MM.1S (cell line): ENCODE measurements at places on chromosomes 16 and 17.

DNA sequence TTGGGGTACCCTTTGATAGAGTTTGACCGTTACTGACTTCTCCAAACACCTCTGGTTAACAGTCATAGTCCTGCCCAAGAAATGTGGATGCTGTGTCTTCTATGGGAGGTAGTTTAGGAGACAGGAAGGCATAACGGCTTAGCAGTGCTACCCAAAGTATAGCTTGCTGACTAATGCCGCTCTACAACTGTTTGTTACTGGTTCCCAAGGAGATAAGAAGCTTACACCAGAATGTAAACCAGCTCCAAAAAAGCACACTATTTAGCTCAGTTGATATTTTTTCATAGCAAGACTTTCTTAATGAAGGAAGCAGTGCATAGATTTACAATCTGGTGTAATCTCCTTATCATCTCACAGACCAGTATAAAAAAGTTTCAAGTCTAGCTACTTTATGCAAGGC is 95.7 kb downstream of the HS3ST3B1 start:
- H3K27ac ChIP-seq: no peak overlapping the region
- no peaks in the 10 kb centered on the region for H3K36me3 ChIP-seq
- H3K4me3 ChIP-seq: no peak overlapping the region
- 0 out of 2 replicates have a peak, but pooled peaks cover 4% of the 10 kb centered on the region for H3K4me1 ChIP-seq
- no peak for DNase-seq
- H3K27me3 ChIP-seq: no peaks in the 10 kb centered on the region

GRCh38 chr17:77343031-77343800 is 202.4 kb downstream of the SEC14L1 start:
- H3K4me1 ChIP-seq: peaks cover 15% of the 10 kb centered on the region
- DNase-seq: no peak
- H3K4me3 ChIP-seq: no peak overlapping the region
- H3K27ac ChIP-seq: no peak overlapping the region
- H3K36me3 ChIP-seq: no peaks in the 10 kb centered on the region

- peak; percentile 52 for DNase-seq
- no peaks in the 10 kb centered on the region for H3K36me3 ChIP-seq
- H3K27me3 ChIP-seq: no peaks in the 10 kb centered on the region
- H3K4me1 ChIP-seq: no peaks in the 10 kb centered on the region
- H3K4me3 ChIP-seq: no peak overlapping the region
Measured at GRCh38 chr17:72560303-72561247, 439.8 kb downstream of the SOX9 start.

DNA sequence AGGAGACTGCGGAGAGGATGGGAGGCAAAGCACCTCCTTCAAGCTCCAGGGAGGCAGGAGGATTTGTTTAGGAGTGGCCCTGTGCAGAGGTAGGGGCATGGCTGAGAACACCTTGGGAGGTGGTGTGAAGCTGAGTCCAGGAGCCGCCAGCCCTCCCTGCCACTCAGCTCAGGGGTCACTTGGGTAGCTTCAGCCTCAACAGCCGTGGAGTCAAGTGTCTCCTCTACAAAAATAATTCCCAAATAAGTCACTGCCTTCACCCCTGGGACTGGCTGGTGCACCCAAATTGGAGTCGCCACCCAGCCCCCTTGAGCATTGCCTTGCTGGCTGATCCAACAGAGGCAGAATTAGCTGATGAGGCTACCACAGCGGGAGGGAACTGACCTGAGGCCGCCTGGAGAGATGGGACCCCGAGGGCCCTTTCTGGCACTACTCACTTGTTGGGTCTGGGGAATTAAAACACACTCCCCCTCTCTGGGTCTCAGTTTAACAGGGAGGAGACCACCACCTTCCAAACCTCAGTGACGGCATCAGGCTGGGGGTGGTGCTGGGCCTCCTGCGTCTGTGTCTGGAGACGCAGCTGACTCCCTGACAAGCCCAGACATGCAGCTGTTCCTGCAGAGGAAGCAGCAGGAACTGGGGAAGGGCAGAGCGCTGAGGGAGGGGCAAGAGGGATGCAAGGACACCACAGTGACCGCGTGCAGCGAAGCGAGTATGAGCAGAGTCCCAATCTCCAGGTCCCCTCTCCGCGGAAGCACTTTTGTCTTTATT is 87.9 kb upstream of the TOB1 start:
- no peak overlapping the region for H3K4me3 ChIP-seq
- H3K27me3 ChIP-seq: no peaks in the 10 kb centered on the region
- H3K4me1 ChIP-seq: peaks cover 22% of the 10 kb centered on the region

DNA sequence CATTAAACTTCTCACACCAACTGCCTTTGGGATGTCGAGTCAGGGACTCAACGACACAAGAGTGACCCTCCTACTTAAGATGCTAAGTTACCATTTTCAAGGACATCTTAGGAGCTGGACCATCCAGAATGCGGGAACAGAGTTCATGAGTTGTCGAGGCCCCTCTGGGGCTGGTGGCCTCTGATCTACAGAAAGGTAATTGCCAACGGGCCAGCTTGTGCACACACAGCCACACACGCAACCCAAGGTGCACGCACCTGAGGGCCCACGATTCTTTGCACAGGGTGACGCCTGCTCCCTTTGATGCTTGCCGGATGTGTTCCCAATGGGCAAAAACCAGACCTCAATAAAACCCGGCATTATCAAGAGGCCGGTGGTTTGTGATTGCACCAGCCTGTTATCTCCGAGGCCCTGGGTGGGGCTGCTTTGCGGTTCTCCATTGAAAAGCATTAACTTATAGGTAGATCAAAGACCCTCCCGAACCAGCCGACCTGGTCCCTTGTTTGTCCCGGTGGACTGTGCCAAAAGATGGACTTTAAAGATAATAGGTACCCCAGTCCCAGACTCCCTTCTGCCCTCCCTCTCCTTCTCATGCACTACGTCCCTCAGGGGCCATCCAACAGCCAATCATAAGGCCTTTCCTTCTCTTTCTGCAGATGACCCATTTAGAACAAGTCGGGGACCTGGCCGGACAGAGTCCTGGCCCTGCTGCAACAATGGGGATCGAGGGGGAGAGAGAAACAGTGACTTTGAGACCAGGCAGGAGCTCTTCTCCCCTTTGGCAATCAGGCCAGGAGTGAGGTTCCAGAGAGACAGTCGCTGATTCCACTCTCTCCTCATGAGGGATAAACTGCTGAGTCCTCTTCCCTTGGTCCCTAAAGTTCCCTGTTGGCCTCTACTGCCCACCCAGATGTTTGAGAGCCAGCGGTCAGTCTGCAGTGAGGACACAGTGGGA is 292.5 kb downstream of the SOX9 start:
- no peak for DNase-seq
- H3K36me3 ChIP-seq: peaks cover 6% of the 10 kb centered on the region; the same call in 1 of the 2 replicates
- H3K4me1 ChIP-seq: peaks cover 4% of the 10 kb centered on the region; the same call in 1 of the 2 replicates
- H3K27ac ChIP-seq: no peak overlapping the region
